ENCODE measurements at places on chromosomes 13 and 19. TPM values are rescaled to one million over a fixed set of nuclear protein-coding genes. Genes with fewer than 3 reads are reported as not detected.

DNA sequence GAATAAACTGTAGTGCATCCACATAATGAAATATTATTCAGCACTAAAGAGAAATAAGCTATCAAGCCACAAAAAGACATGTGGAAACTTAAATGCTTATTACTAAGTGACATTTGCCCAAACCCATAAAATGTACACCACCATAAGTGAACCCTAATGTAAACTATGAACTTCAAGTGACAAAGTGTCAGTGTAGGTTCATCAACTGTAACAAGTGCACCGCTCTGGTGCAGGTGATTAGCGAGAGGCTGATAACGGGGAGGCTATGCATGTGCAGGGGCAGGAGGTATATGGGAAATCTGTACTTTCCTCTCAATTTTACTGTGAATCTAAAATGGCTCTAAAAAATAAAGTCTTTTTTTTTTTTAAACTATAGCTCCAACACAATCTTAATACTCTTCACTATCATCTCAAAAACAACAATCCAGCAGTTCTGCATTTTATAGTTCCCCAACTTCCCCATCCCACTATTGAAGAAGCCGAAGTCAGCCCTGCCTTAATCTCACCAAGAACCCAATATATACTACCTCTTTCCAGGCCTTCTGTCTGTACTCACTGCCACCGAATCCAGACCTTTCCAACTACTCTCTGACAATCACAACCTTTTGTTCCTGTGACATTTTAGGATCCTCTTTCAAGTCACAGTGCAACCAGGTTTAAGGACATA lies 22.6 kb downstream of the ELF1 start:
- H3K27ac ChIP-seq, result no peak overlapping the region
- no peak for DNase-seq
- peaks cover 3% of the 10 kb centered on the region for H3K36me3 ChIP-seq
- no peak overlapping the region for H3K4me3 ChIP-seq
- H3K27me3 ChIP-seq, result no peaks in the 10 kb centered on the region
- no peaks in the 10 kb centered on the region for H3K4me1 ChIP-seq

DNA sequence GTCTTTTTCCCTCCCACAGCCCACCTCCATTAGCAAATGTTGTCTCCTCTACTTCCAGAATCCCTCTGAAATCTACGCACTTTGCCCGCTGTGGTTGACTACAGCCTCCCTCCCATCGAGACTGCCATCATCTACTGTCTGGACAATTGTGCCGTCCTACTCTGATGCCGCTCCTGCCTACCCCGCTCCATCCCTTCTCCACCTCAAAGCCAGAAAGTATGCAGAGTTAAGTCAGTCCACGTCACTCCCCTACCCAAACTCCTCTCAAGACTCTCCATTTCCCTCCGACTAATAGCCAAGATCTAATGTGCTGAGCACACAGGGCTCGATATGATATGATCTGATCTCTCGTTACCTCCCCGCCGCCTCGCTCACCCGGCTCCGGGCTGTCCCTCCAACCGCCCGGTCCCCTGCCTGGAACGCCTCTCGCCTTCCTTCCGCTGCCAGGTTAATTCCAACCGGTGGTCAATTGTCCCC lies 556 bp downstream of the CACTIN start:
- no peaks in the 10 kb centered on the region for H3K27me3 ChIP-seq
- no peak for DNase-seq
- H3K4me3 ChIP-seq, result peak overlapping the region; percentile 97
- peaks cover 13% of the 10 kb centered on the region for H3K36me3 ChIP-seq
- no peak overlapping the region for H3K27ac ChIP-seq
- 0 out of 2 replicates have a peak, but pooled peaks cover 2% of the 10 kb centered on the region for H3K4me1 ChIP-seq

DNA sequence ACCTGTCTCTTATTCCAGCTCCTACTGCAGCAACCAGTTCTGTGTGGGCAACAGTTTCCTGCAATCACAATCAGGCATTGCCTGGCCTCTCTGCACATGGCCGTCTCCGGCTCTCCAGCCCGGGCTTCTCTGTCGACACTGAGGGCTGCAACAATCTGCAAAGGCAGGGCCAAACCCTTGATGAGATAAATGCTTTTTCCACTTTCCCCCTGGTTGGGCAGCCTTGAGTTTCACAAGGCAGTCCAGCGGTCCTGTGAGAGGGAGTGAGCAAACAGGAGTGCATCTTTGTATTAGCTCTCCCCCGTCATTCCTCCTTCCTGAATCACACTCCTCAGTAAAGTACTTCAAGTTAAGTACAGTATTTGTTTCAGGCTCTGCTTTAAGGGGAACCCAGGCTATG lies 40.7 kb upstream of the VWA8 start:
- H3K36me3 ChIP-seq, result no peaks in the 10 kb centered on the region
- peak; percentile 36 for DNase-seq
- H3K27me3 ChIP-seq, result no peaks in the 10 kb centered on the region
- no peak overlapping the region for H3K27ac ChIP-seq
- no peak overlapping the region for H3K4me3 ChIP-seq

DNA sequence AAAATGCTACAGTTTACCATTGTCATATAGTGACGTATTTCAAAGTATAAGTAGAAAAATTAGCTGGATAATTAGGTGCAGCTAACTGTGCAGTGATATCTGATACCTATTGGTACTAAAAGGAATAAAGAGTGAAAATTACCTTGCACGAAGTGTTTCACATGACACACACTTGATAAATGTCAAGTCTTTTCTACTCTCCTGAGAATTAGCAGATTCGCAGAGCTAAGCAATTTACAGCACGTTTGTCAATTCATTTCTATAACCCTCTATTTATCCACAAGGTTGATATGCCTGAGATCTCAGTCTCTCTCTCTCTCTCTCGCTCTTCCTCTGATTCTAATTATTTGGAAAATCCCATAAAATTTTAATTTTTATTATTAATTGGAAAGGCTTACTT lies 1109.0 kb downstream of the EFNB2 start:
- no peaks in the 10 kb centered on the region for H3K4me1 ChIP-seq
- H3K27me3 ChIP-seq, result no peaks in the 10 kb centered on the region
- H3K27ac ChIP-seq, result no peak overlapping the region
- H3K4me3 ChIP-seq, result no peak overlapping the region
- H3K36me3 ChIP-seq, result no peaks in the 10 kb centered on the region

DNA sequence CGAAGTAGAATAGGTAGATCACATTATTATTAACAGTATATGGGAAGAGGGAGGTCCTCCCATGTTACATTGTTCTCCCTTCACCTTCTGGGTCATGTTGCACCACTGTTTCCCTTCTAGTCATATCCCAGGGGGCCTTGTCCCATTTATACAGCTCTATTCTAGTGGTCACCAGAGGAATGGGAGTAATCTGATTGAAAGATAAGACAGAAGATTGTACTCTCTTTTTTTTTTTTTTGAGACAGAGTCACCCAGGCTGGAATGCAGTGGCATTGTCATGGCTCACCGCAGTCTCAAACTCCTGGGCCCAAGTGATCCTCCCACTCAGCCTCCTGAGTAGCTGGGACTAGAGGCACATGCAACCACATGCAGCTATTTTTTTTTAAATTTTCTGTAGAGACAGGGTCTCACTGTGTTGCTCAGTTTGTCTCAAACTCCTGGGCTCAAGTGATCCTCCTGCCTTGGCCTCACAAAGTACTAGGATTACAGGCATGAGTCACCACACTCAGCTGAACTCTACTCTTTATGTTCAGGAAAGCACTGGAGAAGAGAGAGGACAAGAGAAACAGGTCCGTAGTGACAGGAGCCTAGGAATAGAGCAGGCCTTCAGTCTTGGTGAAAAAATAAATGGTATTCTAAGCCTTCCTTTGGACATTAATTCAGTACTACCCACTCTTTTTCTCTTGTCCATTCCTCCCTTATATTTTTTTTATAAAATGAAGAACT lies 4.3 kb upstream of the ZNF529 start:
- no peak overlapping the region for H3K27ac ChIP-seq
- H3K4me3 ChIP-seq, result no peak overlapping the region

ADGRE3 gene
- total RNA-seq, result not detected

NUMBL gene
- 34.5 TPM for total RNA-seq

- H3K4me1 ChIP-seq, result no peaks in the 10 kb centered on the region
- no peak for DNase-seq
- no peaks in the 10 kb centered on the region for H3K36me3 ChIP-seq
- no peak overlapping the region for H3K27ac ChIP-seq
- no peaks in the 10 kb centered on the region for H3K27me3 ChIP-seq
- no peak overlapping the region for H3K4me3 ChIP-seq
Measured at GRCh38 chr13:33554919-33555791, 262.8 kb upstream of the RFC3 start.

DNA sequence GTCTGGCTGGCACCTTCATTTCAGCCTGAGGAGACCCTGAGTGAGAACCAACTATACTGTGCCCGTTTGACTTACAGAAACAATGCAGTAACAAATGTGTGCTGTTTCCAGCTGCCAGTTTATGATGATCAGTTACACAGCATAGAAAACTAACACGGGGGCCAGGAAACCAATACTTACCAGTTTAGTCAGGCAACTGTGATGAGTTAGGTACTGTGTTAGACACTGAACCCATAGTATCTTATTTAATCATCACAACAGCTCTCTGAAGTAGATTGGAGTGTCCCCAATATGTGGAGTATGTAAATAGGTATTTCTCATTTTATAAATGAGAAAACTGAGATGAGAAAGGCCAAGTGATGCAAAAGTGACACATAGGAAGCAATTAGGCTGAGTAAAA lies 620.9 kb upstream of the KLF12 start:
- no peak for DNase-seq
- no peak overlapping the region for H3K27ac ChIP-seq
- H3K4me3 ChIP-seq, result no peak overlapping the region

GRCh38 chr19:277131-277530 lies 14.1 kb downstream of the PLPP2 start:
- peaks cover 5% of the 10 kb centered on the region for H3K4me1 ChIP-seq
- no peak overlapping the region for H3K27ac ChIP-seq
- H3K27me3 ChIP-seq, result no peaks in the 10 kb centered on the region
- H3K36me3 ChIP-seq, result peaks cover 9% of the 10 kb centered on the region

DNA sequence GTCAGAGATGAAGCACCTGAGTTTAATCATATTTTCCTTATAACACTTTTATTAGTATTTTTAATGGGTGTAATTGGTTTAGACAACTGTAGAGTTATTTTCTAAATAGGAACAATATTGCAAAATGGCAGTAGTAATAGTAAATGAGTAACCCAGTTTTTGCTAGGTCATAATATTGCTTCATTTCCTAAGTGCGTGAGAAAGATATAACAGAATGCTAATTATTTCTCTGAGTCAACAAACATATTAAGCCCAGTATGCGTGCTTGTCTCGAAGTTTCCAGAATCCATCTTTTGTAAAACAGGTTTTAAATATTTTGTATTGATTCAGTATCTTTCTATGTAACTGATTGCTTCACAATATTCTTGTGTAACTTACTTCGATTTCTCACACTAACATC lies 315.3 kb downstream of the MYO16 start:
- no peak overlapping the region for H3K4me3 ChIP-seq
- no peaks in the 10 kb centered on the region for H3K27me3 ChIP-seq
- no peaks in the 10 kb centered on the region for H3K4me1 ChIP-seq
- no peak overlapping the region for H3K27ac ChIP-seq
- no peaks in the 10 kb centered on the region for H3K36me3 ChIP-seq

HOMER3 gene
- total RNA-seq, result 19.6 TPM

DNA sequence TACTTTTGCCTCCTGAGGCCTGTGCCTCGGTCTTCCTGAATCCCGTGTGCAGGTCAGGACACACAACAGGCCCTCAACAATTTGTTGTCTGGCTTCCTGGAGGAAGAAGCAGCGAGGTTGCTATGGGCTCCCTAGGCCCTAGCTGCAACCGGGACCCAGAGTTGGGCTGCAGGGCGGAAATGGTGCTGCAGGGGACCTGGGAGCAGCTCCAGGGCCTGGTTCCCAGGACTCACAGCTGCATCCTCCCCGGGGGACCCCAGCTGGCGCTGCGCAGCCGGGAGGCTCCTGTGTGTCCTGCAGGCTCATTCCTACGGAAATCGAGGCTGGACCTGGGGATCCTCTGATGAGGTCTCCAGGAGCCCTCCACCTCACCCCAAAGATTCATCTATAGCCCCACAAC lies 999 bp upstream of the TNFAIP8L1 start:
- no peaks in the 10 kb centered on the region for H3K27me3 ChIP-seq
- H3K27ac ChIP-seq, result no peak overlapping the region
- H3K36me3 ChIP-seq, result no peaks in the 10 kb centered on the region
- H3K4me1 ChIP-seq, result no peaks in the 10 kb centered on the region
- no peak overlapping the region for H3K4me3 ChIP-seq

- H3K27me3 ChIP-seq, result no peaks in the 10 kb centered on the region
- no peak overlapping the region for H3K27ac ChIP-seq
- peaks cover 14% of the 10 kb centered on the region for H3K36me3 ChIP-seq
- DNase-seq, result no peak
Measured at GRCh38 chr13:74867460-74867859, 614.5 kb downstream of the TBC1D4 start.

RAB3A gene
- 6.8 TPM for total RNA-seq

ADAMTSL5 gene
- 1.4 TPM for total RNA-seq

DNA sequence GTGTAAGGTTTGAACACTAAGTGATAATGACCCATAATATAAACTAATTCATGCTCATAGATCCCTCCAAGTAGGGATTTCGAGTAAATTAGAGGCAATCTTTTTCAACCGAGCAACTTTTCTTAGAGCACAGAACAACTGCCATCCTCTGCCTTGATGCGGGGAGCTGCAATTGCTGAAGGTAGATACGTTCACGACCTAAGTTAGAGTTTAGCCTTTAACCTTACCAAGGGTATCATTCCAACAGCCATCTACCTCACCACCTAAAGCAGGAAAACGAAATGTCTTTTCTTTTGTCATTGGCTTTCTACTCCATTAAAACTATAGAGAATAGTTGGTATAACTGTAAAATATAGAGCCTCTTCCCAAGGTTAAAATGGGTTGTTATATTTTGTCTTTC lies 42.2 kb upstream of the NBEA start:
- H3K36me3 ChIP-seq, result no peaks in the 10 kb centered on the region
- H3K4me3 ChIP-seq, result peak overlapping the region; percentile 4
- no peak overlapping the region for H3K27ac ChIP-seq

DNA sequence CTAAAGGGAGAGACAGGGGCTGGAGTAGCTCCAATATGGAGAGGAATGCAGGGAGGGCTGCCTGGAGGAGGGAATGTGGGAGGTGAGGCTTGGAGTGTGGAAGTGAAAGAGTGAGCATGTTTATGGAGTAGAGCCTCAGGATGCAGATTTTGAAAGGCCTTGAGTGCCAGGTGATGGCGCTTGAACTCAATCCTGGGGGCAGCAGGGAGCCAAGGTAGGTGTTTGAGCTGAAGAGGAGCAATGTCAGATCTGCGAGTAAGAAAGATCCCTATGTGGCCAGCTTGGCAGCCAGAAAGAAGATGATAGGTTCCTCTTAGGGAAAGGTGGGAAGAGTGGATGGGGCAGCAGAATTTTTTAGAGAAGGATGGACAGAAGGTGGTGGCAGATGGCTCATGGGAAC lies 40.3 kb downstream of the CYP4F22 start:
- H3K4me3 ChIP-seq, result no peak overlapping the region
- no peak overlapping the region for H3K27ac ChIP-seq
- peaks cover 2% of the 10 kb centered on the region for H3K36me3 ChIP-seq
- DNase-seq, result no peak
- no peaks in the 10 kb centered on the region for H3K27me3 ChIP-seq
- H3K4me1 ChIP-seq, result no peaks in the 10 kb centered on the region

GRCh38 chr13:114140131-114140905 lies 7.9 kb upstream of the RASA3 start:
- no peak for DNase-seq
- H3K36me3 ChIP-seq, result no peaks in the 10 kb centered on the region
- H3K4me1 ChIP-seq, result no peaks in the 10 kb centered on the region
- H3K27me3 ChIP-seq, result no peaks in the 10 kb centered on the region
- H3K4me3 ChIP-seq, result no peak overlapping the region

GRCh38 chr19:976476-976875 lies 7.7 kb upstream of the WDR18 start:
- no peak overlapping the region for H3K27ac ChIP-seq
- H3K27me3 ChIP-seq, result no peaks in the 10 kb centered on the region
- no peak for DNase-seq
- no peaks in the 10 kb centered on the region for H3K4me1 ChIP-seq
- H3K36me3 ChIP-seq, result peaks cover 9% of the 10 kb centered on the region
- no peak overlapping the region for H3K4me3 ChIP-seq

GRCh38 chr13:110826101-110826500 lies 88.8 kb downstream of the ANKRD10 start:
- H3K36me3 ChIP-seq, result no peaks in the 10 kb centered on the region
- H3K4me3 ChIP-seq, result no peak overlapping the region
- H3K4me1 ChIP-seq, result no peaks in the 10 kb centered on the region

APOE gene
- total RNA-seq, result 530 TPM

Measured in H9 (cell line).